ENCODE measurements at places on chromosomes 2 and 18.
A peak's percentile ranks its signal among the peaks of the same experiment; 100 is the strongest.

DNA sequence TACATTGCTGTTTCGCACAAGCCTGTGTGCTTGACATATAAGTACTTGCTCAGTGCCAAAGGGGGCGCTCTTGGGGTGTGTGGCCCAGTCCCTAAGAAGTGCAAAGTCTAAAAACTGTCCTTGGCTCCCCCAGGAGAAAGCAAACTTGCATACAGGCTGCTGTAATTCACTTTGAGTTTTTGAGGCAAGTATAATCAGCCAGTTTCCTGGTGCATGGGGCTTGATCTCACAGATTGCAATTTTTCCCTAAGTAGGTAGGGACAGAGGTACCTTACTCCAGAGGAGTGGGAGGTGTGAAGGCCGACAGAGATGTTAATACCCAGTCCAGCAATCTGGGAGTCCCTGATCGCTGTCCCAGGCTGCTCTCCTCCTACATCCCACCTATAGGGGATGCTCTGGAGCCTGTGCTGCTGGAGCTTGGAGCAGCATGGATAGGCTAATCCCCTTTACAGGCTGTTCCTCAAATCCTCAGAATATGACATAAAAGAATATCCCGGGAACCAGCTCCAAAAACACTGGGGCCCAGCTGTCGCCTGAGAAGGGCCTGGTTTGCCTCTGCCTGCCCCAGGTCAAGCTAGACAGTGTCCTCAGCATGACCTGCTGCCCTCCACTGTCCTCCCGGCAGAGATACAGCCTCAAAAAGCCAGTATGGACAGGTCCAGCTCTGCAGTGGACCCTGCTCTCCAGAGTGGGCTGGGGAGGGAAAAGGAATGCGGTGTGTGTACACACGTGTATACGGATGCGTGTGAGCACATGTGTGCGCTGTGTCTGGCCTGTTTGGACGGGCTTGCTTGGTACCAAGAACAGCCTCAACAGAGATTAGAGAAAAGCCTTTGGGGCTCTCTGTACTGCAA is 136.5 kb upstream of the HAAO start:
- DNase-seq: no peak

DNA sequence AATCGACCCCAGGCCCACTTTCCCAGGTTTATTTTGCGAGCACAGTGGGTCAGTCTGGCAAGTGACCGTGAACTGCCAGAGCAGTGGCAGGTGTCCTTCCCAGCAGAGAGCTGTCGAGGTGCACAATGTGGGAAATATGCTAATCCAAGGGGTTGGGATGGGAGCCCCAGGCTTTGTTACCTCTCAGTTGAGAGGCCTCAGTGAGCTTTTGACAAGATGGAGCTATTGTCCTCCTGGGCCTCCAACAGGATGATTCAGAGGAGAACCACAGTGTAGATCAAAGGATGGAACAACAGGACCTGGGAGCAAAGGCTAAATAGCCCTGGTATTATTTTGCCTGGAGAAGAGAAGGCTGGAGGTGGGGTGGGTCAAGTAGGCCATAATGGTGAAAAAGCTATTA is 150.8 kb downstream of the NCKAP5 start:
- DNase-seq: no peak

DNA sequence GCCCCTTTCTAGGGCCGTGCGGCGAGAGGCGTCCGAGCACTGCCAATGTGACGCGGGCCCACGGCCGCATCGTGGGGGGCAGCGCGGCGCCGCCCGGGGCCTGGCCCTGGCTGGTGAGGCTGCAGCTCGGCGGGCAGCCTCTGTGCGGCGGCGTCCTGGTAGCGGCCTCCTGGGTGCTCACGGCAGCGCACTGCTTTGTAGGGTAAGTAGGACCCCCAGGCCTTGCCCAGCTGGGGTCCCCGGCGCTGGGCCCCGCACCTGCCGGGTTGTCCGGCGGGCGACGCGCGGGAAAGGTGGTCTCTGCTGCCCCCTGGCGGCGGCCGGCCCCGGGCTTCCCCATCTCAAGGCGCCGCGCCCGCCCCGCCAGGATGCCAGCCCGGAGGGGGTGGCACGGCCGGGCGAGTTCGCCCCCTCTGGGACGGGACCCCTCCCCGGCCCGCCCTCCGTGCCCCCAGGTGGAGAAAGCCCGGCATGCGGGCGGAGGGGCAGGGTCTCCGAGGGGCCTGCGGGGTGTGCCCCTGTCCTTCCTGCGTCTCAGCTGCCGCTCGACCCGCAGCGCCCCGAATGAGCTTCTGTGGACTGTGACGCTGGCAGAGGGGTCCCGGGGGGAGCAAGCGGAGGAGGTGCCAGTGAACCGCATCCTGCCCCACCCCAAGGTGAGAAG is 1.9 kb downstream of the PRSS56 start:
- peak; percentile 50 for DNase-seq

DNA sequence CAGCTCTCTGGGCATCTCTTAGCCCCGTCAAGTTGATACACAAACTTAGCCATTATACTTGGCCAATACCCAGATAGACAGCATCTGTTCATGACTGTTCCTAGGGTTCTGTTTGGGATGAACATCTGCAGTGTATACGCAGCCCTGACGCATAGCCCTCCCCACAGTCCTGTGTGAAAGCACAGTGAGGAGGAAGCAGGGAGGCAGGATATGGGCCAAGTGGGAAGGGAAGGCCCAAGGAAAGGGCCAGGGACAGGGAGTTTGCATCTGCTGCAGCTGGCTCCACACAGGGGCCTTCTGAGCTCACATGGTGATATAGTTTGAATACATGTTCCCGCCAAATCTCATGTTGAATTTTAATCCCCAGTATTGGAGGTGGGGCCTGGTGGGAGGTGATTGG is 80.2 kb downstream of the CMPK2 start:
- DNase-seq: no peak

DNA sequence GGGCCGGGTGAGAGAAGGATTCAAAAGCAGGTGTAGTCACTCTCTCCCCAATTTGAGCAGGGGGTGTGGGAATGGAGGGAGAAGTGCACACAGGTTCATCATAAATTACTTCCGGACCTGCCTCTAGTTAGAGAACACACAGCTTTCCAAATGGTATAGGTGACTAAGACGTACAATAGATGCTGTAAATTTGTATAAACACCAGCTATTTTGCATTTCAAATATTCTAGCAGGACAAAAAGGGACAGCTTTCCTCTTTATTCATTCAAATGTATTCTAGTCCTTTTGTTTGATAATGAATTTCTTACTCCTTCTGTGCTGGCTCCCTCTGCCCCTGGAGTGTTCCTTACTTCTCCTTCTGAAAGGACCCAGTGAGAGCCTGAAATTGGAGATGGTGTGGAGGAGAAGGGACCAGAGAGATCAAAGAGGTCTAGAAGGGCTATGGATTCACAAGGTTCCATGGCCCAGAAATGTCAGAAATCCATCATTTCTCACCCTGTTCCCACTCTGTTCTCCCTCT is 53.2 kb upstream of the SH3BP4 start:
- DNase-seq: no peak

DNA sequence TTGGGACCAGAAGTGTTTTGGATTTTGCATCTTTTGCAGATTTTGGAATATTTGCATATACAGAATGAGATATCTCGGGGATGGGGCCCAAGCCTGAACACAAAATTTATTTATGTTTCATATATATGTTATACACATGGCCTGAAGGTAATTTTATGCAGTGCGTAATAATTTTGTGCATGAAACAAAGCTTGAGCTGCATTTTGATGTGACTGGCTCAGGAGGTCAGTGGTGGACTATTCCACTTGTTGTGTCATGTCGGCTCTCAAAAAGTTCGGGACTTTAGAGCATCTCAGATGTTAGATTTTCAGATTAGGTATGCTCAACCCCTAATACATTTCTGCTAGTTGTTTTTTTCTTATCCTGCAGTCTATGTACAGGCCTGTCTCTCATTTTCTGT is 145.4 kb downstream of the FAM210A start:
- no peak for DNase-seq

DNA sequence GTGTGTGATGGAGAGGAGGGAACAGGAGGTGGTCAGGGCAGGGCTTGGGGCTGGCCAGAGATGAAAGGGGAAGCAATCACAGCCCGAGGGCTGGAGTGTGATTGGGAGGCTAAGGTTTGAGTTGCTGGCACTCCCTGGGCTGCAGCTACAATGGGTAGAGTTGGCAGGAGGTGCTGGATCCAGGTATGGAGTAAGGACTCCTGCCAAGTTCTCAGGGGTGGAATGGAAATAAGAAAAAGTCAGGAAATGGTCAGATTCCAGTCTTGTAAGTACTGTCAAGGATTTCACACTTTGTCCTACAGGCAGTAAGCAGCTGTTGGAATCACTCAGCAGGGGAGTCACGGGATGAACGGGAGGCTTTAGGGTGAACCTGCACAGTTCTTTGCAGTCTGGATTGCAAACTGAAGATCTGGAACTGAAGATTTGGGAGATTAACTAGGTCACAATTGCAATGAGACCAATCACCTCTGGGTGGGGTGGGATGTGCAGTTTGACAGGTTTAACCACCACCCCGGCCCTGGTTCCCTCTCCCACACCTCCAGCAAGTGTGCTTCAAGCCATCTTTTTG is 10.9 kb upstream of the INPP5D start:
- DNase-seq: no peak

DNA sequence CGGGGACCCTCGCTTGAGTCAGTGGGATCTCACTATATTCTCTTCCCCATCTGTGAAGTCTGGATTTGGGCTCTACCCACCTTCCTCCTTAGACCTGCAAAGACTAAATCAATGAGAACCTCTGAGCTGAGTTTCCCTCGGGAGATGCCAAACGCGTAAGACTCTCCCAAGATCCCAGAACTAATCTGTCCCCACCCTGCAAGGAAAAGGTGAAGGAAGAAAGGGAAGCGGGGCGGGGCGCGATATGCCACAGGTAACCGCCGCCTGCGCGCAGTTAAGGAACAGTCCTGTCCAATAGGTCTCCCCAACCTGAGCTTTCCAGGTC is 780 bp downstream of the SRD5A2 start:
- DNase-seq: no peak

DNA sequence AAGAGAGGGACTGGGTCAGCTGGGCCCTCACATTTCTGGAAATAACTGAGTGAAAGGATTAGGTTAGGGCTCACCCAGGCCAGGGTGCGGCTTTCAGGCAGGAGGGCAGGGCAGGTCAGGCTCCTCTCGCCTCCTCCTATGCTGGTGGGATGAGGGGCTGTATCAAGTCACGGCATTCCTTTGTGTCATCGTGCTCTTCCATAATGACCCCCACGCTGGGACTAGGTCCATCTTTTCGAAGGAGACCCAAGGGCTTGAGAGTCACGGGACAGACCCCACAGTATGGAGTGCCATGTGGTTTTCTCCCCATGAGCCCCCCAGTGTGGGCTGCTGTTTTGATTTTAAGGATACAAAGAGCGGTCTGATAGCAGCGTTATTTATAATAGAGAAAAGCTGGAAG is 137.8 kb upstream of the COPS8 start:
- DNase-seq: no peak

GRCh38 chr2:220687231-220687843 is 884.8 kb downstream of the EPHA4 start:
- peak; percentile 63 for DNase-seq

DNA sequence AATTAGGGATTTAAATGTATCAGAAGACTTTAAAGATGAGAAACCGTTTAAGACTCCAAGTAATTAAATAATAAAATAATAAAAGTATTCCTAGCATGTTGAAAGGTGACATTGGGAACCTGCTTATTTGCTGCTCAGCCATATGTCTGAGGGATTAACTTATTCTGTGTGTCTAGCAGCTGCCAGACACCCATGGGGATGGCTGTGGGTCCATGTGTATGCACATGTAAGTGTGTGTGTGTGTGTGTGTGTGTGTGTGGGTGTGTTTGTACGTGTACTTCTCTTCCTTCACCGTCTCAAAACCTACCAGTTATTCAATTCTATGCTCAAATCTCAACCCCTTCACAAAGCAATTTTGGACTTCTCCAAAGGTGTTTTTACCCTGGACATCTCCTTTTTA is 124.5 kb downstream of the SETBP1 start:
- no peak for DNase-seq

DNA sequence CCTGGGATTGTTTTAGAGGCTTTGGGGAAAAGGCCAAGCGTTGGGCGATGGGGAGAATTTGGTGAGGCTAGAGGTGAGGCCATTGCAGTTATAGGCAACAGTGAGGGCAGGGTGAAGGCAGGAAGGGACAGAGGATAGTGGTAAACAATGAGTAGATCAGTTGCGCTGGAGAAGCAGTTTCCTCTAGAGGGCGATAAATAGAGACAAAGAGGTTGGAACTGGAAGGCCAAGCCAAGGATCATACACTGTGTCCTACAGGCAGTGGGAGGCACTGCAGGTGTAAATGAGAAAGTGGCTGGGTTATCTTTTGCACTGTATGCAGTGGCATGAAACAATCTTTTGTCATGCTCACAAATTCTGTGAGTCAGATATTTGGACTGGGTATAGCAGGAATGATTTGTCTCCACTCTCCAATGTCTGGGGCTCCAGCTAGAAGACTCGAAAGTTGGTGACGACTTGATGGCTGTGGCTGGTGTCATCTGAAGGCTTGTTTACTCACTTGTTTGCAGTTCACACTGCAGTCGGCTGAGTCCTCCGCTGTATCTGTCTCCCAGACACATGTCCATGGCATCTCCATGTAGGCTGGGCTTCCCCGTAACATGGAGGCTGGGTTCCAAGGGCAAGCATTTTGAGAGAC is 82.1 kb downstream of the TNP1 start:
- peak; percentile 73 for DNase-seq

DNA sequence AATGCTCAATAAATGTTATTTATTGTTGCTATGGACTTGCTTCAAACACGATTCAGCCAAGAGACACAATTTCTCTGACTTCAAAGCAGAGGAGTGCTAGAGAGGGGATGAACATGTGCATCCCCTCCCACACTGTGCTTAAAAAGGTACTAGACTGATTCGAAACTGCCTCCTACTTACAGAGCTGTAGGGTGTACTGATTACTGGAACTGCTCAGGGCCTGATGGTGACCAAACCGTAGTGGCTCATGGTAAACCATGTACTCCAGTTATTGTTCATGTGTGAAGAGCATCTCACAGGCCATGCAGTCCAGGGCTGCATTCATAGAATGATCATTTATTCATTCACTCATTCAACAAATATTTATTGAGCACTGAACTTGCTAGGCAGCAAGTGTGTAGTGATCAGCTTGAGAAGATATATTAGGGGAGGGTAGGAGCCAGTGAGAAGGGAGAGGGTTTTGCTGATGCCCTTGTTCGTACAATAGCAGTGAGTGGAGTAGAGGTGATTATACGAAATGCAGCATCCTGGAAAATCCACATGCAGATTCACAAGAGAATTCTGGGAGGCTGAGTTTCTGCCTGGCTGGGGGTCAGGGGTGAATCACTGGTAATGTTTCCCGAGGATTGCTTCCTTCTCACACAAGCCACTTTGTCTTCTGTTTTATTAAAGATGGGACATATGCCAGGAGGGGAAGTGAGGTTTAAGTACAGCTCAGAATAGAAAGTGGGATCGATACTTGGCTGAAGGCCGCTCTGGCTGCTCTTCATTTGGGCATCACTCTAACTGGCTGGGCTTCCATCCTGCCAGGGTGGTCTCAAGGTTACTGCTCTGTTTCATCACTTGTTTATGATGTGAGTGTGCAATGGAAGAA is 245.4 kb downstream of the RAD51AP2 start:
- DNase-seq: no peak

GRCh38 chr18:67875060-67875459 is 358.5 kb upstream of the DSEL start:
- no peak for DNase-seq

DNA sequence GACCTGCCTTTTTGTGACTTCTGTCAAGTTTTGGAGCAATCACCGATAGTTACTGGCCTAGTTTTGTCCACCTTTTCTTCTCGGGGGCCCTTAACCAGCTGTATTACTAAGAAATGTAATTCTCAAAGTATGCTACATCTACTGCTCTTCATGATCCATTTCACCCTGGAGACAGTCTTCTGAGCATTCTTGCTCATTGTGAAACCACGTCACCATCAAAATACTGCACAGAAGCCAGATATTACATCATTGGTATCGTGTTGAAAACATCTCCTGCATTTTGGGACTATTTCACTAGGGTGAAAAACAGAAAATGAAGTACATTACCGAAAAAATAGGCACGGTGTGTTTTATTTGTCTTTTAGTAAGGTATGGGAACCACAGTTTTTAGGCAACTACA is 11.7 kb downstream of the LYPD6B start:
- peak; percentile 65 for DNase-seq
